ENCODE measurements at places on chromosomes 5 and 9. TPM values are rescaled to one million over a fixed set of nuclear protein-coding genes. Genes with fewer than 3 reads are reported as not detected.

KLHL3 gene
- 10.5 TPM for total RNA-seq

SLC6A19 gene
- not detected for total RNA-seq

F2RL1 gene
- total RNA-seq = 2.1 TPM

RAPGEF1 gene
- 13.1 TPM for total RNA-seq

STPG3 gene
- not detected for total RNA-seq

ZNF474 gene
- not detected for total RNA-seq

FOXD4 gene
- 0.85 TPM for total RNA-seq

CRHBP gene
- 8.1 TPM for total RNA-seq

PHF2 gene
- total RNA-seq = 54.5 TPM

KCNIP1 gene
- total RNA-seq = 2.2 TPM

PFN3 gene
- not detected for total RNA-seq

XPA gene
- 28.3 TPM for total RNA-seq

IL7R gene
- total RNA-seq = 1.3 TPM

ALAD gene
- 1.5 TPM for total RNA-seq

PNPLA7 gene
- total RNA-seq = 2.1 TPM

DMRT3 gene
- total RNA-seq = 0.18 TPM

NREP gene
- 65.6 TPM for total RNA-seq

SPIN1 gene
- 388 TPM for total RNA-seq

SLC46A2 gene
- not detected for total RNA-seq

MBLAC2 gene
- 2.9 TPM for total RNA-seq

GMCL2 gene
- not detected for total RNA-seq

ADCY2 gene
- 4.4 TPM for total RNA-seq

INVS gene
- total RNA-seq = 59.2 TPM

ASS1 gene
- total RNA-seq = 78.4 TPM

PCDHGC5 gene
- total RNA-seq = 7.5 TPM

PCDHGA10 gene
- total RNA-seq = 2.4 TPM

SNX24 gene
- total RNA-seq = 12.8 TPM

HEMGN gene
- 2.7 TPM for total RNA-seq

EIF4E1B gene
- not detected for total RNA-seq

OGN gene
- 32.5 TPM for total RNA-seq

RBM22 gene
- 58.4 TPM for total RNA-seq

MAMDC2 gene
- total RNA-seq = 161 TPM

CCDC107 gene
- 53.4 TPM for total RNA-seq

SYNPO gene
- total RNA-seq = 3.6 TPM

TAF11L5 gene
- not detected for total RNA-seq

ESM1 gene
- not detected for total RNA-seq

NR4A3 gene
- 2.9 TPM for total RNA-seq

SMIM33 gene
- total RNA-seq = not detected

GAPVD1 gene
- total RNA-seq = 41.0 TPM

PAX5 gene
- 0.55 TPM for total RNA-seq

ZNF366 gene
- total RNA-seq = 4.1 TPM

SPATA31D4 gene
- not detected for total RNA-seq

PROP1 gene
- not detected for total RNA-seq

SREK1IP1 gene
- total RNA-seq = 3.6 TPM

PTGER4 gene
- total RNA-seq = 5.9 TPM

HARS1 gene
- total RNA-seq = 50.5 TPM

PJA2 gene
- total RNA-seq = 74.3 TPM

NTRK2 gene
- total RNA-seq = 6.5 TPM

PCDHB4 gene
- 4.2 TPM for total RNA-seq

ANKDD1B gene
- not detected for total RNA-seq

SARDH gene
- total RNA-seq = not detected

SLC28A3 gene
- not detected for total RNA-seq

PKD2L2 gene
- not detected for total RNA-seq

GZMA gene
- 1.7 TPM for total RNA-seq

TTC16 gene
- 0.48 TPM for total RNA-seq

All from uterus (tissue), 4 donors.